RWPE2 (cell line): ENCODE measurements at places on chromosomes 6 and 20.

GRCh38 chr6:346386-347030, 45.0 kb upstream of the IRF4 start:
- no peak for DNase-seq

DNA sequence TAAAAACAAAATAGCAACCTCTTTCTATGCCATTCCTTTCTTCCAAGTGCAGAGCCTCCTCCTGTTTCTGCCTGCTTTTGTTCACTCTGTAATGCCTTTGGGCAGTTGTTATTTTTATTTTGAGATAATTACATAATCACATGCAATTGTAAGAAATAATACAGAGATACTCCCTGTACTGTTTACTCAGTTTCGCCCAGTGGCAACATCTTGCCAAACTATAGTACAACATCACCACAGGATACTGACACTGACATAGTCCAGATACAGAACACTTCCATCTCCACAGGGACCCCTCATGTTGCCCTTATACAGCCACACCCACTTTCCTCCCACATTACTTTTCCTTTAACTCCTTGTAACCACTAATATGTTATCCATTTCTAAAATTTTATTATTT, 59.7 kb downstream of the BANF2 start:
- DNase-seq: no peak

GRCh38 chr20:3082306-3082951, 2.1 kb downstream of the AVP start:
- DNase-seq: no peak

DNA sequence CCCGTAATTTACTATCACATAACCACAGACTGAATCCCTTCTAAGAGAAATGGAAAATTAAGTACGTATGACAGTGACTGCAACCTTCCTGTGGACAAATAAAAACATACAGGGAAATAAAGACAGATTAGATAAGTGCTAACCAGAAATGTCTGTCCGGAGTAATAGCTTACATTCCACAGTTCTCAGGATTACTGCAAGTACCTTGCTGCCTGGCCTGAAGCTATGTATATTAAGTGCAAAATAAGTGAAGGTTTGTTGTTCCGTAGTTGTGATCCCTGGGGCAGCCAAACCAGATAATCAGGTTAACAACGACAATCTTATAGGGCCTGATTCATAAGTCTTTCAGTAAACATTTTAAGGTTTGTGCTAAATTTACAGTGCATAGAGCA, 2.8 kb downstream of the NEDD9 start:
- DNase-seq: no peak

- DNase-seq: no peak
Observed at GRCh38 chr6:32976334-32977069, 8.1 kb downstream of the BRD2 start.

DNA sequence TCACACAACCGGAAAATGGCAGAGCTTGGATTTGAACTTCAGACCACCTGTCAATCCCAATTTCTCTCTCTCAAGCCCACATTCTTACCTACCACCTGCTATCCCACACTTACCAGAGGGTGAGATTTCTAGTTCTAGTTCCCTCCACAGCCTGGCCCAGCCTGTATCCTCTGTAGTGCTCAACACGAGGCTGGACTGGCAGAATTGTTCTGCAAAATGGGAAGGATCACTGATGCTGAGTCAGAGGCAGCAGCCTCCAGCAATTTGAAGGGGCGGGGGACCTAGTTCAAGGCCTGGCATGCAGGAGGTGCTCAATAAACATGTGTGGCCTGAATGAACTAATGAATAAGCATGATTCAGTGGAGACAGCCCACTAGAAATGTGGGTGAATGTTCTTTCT, 53.6 kb upstream of the TTPAL start:
- DNase-seq: no peak
